Nephron progenitor cell (in vitro differentiated cells): ENCODE measurements at places on chromosomes 2 and 18.

DNA sequence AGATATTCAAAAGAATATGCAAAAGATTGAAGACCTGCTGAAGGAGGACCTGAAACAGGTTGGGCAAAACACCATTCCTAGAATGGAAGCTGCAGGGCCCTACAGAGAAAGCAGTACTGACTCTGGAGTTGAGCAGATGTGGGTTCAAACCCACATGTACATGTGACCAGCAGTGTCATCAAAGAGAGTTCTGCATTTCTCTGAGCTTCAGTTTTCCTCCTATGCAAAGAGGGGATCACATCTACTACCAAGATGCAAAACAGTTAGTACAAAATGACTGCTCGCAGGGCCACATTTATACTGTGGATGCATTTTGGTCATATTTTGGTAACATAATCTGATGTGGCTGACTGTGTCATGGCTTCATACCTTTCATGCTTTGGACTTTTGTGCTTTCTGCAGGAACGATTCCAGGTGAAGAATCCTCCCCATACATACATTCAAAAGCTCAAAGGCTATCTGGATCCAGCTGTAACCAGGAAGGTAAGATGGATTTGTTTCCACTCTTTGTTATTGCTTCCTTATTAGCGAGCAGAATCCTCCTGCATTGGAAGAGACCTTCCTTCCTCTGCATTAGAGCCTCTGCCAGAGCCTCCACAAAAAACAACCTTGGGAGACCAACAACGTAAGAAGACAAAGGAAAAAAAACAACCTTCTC, 174.8 kb downstream of the PRPF40A start:
- peaks cover 25% of the 10 kb centered on the region for H3K36me3 ChIP-seq
- H3K27me3 ChIP-seq: no peaks in the 10 kb centered on the region
- peak overlapping the region; percentile 72 for H3K27ac ChIP-seq
- H3K4me1 ChIP-seq: peaks cover 18% of the 10 kb centered on the region

- peaks cover 10% of the 10 kb centered on the region for H3K27me3 ChIP-seq
- H3K27ac ChIP-seq: no peak overlapping the region
Observed at GRCh38 chr2:240632306-240632721, 7.0 kb downstream of the GPR35 start.

GRCh38 chr2:46982351-46983064, 66.9 kb upstream of the MCFD2 start:
- no peak overlapping the region for H3K27ac ChIP-seq
- peaks cover 43% of the 10 kb centered on the region for H3K4me1 ChIP-seq
- no peak for DNase-seq
- no peak overlapping the region for H3K4me3 ChIP-seq
- peaks cover 3% of the 10 kb centered on the region for H3K27me3 ChIP-seq
- H3K36me3 ChIP-seq: peaks cover 10% of the 10 kb centered on the region

DNA sequence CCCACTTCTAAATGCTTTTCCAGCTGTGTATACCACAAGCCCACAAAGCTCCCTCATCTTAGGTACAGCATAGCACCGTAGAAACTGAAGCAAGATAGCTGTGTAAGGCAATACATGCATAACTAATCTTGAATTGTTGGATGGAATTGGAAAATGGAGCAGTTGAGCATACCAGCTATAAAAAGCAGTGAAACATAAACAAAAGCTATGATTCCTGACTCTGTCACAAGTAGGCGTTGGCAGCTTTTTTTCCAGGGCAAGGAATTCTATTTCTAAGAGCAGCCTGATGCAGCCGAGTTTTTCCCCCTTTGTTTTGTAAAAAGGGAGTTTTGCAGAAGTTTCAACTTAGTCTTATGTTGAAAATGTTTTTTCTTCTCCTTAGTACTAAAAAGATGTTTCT, 32.4 kb downstream of the MOGAT1 start:
- no peak for DNase-seq
- H3K27me3 ChIP-seq: peaks cover 12% of the 10 kb centered on the region
- no peaks in the 10 kb centered on the region for H3K36me3 ChIP-seq

- no peaks in the 10 kb centered on the region for H3K4me1 ChIP-seq
- H3K4me3 ChIP-seq: no peak overlapping the region
- H3K36me3 ChIP-seq: no peaks in the 10 kb centered on the region
- peaks cover 5% of the 10 kb centered on the region for H3K27me3 ChIP-seq
Observed at GRCh38 chr18:14964002-14964401, 216.0 kb downstream of the ANKRD30B start.

DNA sequence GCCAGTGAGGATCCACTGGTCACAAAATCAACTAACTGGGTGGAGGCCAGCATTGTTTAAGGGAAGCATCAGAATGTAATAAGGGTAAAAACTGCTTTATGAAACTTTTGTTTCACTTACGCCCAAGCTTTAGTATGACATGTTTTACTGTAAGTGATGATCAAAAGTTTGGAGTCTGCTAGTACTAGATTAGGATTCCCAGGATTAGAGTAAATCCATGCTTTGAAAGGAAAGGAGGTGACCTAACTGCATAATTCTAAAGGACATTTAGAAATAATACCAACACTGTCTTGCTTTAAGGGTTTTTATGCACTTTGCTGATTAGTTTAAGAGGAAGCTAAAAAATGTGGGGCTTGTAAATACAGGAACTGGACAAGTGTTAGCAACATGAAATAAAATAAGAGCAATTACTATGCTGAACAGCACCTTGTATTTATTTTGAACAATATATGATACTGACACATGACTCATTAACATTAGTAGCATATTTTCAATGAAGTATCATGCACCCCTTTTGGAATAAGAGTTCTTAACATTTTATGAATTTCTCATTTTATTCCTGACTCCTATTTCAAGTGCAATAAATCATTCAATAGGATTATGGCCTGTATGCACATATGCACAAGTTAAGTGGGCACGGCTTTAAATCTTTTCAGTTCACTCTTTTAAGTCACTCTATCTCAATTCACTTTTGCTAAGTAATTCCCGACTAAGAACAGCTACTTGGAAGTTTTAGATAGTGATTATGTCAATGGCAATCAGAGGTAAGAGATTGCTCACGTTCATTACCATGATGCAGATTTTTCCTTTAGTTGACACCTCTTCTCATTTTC, 62.5 kb downstream of the STK39 start:
- peaks cover 65% of the 10 kb centered on the region for H3K4me1 ChIP-seq
- H3K36me3 ChIP-seq: peaks cover 13% of the 10 kb centered on the region
- no peak for DNase-seq
- no peak overlapping the region for H3K27ac ChIP-seq
- no peaks in the 10 kb centered on the region for H3K27me3 ChIP-seq
- no peak overlapping the region for H3K4me3 ChIP-seq

- peaks cover 4% of the 10 kb centered on the region for H3K36me3 ChIP-seq
- no peak overlapping the region for H3K27ac ChIP-seq
- no peak for DNase-seq
- H3K27me3 ChIP-seq: peaks cover 4% of the 10 kb centered on the region
Observed at GRCh38 chr2:16125614-16126516, 185.5 kb downstream of the MYCN start.

DNA sequence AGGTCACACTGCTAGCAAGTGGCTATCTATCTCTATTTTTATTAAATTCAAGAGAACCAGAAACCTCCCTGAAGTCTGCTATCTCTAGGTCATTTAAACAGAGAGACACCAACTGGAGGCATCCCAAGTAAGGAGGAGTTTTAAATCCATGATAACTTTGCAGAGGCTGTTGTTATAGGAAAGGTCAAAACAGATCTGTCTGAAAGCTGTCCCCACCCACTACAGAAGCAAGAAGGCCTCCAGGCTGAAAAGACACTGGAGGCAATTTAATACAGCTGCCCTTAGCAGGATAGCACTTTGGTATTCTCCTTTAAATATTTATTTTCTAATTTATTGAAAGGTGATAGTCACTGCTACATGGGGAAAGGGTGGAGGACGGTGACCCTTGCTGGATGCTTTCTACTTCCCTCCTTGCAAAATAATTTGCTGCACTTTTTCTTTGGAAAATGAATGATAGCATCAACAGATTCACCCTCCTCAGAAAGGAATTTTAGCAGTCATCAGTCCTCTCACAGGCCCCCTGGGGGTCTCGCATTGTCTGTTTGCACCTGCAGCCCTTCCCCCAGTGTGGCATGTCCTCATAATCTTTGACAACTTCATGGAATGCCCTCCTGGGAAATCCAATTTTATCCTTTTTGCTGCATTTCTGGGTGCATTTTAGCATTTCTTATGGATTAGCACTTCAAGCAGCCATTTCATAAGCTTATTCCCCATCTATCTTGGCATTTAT, 429.5 kb upstream of the TNP1 start:
- H3K27me3 ChIP-seq: peaks cover 12% of the 10 kb centered on the region
- H3K4me3 ChIP-seq: peak overlapping the region; percentile 46
- H3K4me1 ChIP-seq: peaks cover 31% of the 10 kb centered on the region
- H3K36me3 ChIP-seq: peaks cover 20% of the 10 kb centered on the region
- DNase-seq: no peak
- peak overlapping the region; percentile 98 for H3K27ac ChIP-seq

- no peak for DNase-seq
- H3K27me3 ChIP-seq: peaks cover 10% of the 10 kb centered on the region
- no peaks in the 10 kb centered on the region for H3K36me3 ChIP-seq
- peaks cover 10% of the 10 kb centered on the region for H3K4me1 ChIP-seq
- no peak overlapping the region for H3K27ac ChIP-seq
Observed at GRCh38 chr2:54497763-54498680, 41.9 kb downstream of the SPTBN1 start.

DNA sequence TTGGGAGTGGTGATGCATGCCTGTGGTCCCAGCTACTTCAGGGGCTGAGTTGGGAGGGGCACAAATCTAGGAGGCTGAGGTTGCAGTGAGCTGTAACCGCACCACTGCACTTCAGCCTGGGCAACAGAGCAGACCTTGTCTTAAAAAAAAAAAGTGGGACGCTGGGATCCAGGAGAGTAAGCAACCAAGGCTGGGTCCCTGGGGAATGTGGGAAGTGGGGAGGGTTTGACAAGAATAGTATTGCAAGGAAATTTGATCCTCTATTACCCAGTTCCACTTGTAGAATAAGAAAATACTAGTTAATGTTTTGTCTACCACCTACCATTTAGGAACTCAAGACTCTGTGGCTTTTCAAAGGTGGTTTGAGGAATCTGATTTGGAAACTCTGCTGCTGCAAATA, 21.1 kb upstream of the DYTN start:
- H3K4me3 ChIP-seq: no peak overlapping the region
- peaks cover 8% of the 10 kb centered on the region for H3K27me3 ChIP-seq
- H3K4me1 ChIP-seq: peaks cover 9% of the 10 kb centered on the region

GRCh38 chr18:66560094-66560493, 43.8 kb downstream of the CDH19 start:
- H3K27me3 ChIP-seq: no peaks in the 10 kb centered on the region
- H3K4me3 ChIP-seq: no peak overlapping the region
- DNase-seq: no peak
- no peak overlapping the region for H3K27ac ChIP-seq
- H3K36me3 ChIP-seq: no peaks in the 10 kb centered on the region

DNA sequence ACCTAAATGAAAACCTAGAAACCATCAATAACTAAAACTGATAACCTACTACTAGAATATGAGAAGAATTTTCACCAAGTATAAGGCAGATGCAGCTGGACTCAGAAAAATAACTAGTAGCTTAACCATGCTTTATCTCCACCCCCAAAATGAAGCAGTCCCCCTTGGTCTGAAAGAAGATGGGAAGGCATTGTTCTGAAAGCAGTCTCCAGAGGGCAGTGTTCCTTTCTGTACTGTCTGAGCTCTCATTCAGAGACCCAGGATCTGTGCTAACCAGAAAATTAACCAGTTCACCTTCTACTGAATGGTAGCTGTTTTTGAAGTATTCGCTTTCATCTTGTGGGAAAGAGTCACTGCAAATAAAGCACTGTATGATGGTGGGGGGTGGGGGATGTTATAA, 273.0 kb downstream of the PDE11A start:
- H3K27me3 ChIP-seq: no peaks in the 10 kb centered on the region
- no peak overlapping the region for H3K4me3 ChIP-seq
- H3K4me1 ChIP-seq: peaks cover 5% of the 10 kb centered on the region
- H3K36me3 ChIP-seq: no peaks in the 10 kb centered on the region

DNA sequence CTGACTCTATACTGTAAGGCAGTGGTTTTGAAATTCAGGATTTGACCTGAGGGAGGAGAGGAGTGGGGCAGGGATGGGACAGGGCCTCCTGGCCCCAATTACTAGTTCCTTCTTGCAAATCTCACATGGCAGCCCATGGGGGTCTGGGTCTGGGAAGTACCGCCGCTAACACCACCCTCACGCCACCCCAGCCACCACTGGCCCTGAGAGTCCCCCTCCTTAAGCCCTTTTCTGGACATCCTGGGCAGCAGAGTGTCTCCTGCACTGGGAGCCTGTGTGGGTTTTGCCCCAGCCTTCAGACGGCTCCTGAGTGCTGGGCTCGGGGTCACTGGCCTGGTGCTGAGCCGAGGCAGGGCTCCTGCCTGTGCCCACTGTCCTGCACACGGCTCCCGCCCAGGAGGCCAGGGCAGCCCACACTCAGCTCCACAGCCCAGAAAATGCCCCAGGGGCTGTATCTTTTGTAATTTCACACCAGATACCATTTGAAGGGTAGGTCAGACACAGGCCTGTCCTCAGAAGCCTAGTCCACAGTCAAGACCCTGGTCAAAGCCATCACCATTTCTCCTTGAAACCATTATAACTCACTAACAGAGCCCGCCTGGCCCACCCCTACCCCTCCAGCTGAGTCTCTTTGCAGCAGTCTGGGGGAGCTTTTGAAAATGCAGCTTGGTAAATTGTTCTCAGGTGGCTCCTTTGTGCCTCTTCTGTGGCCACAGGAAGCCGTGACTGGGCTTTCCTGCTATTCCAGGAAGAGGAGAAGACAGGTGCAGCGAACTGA, 55.1 kb downstream of the CYP27C1 start:
- no peaks in the 10 kb centered on the region for H3K27me3 ChIP-seq
- peak overlapping the region; percentile 59 for H3K27ac ChIP-seq
- DNase-seq: no peak

DNA sequence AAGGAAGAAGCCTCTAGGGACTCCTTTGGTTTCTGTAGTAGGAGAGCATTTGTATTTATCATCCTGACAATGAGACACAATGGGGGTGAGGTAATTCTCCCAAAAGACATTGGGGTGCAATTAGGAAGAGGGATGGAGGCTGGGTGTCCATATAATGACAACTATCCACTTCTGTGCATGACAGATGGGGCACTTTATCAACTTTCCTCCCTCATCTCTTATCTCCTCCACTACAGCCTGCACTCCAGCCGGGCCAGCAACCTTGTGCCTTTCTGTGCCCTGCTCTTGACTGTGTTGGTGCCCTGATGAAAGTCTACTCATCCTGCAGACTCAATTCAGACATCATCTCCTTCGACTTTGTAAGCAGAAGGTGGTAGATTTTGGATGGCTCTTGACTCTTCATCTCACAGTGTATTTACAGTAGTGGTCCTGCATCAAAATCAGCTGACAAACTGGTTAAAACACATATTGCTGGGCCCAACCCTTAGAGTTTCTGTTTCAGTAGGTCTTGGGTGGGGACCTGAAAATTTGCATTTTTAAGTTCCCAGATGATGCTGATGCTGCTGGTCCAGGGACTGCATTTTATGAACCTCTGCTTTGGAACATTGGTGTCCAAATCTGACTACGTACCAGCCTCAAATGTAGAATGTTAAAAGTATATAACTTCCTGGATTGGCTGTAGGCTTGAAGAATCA, 40.8 kb upstream of the CFAP36 start:
- DNase-seq: no peak
- no peaks in the 10 kb centered on the region for H3K36me3 ChIP-seq
- peaks cover 3% of the 10 kb centered on the region for H3K27me3 ChIP-seq
